ENCODE measurements at places on chromosomes 7 and 10.

GRCh38 chr7:2645274-2645868, 13.6 kb downstream of the TTYH3 start:
- DNase-seq: no peak

GRCh38 chr7:153698046-153698445, 354.2 kb upstream of the DPP6 start:
- DNase-seq: no peak

DNA sequence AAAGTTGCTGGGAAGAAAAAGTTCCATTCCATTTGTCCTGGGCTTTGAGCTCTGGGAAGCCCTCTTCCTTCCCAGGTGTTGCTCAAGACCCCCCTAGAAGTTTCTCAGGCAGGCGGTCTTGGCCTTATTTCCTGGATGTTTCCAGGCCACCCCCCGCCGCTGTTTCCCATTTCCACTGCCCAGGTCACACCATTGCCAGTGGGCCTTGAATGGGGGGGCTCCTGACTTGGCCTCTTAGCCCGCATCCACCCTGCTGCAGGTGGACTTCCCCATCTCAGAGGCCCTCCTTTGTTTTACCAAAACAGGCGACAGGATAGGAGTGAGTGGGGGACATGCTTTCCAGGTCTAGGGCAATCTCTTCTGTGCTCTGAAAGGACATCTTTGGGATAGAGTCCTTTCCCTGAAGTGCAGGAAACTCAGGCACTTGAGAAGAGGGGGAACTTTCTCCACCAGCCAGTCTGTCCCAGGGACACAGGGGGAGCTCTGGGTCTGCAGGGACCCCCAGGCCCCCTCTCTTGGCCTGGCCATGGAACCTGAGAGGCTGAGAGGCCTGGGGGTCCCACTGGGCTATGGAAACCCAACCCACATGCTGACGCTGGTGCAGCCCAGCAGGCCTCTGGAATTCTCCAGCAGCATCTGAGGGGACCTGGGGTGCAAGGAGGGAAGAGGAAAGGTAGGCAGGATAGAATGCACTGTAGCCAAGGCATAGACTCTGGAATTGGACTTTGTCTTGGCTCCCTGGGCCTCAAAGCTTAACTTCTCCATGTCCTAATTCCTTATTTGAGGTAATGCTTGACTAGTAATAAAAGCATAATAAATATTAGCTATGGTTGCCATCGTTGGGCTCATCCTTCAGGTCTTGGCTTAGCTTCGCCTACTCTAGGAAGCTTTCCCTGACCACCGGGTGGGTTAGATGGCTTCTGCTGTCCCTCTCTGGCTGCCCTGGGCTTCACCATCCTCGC, 17.6 kb downstream of the NEURL1 start:
- no peak for DNase-seq

GRCh38 chr10:80429521-80429973, 21.2 kb downstream of the PRXL2A start:
- DNase-seq: peak; percentile 41

DNA sequence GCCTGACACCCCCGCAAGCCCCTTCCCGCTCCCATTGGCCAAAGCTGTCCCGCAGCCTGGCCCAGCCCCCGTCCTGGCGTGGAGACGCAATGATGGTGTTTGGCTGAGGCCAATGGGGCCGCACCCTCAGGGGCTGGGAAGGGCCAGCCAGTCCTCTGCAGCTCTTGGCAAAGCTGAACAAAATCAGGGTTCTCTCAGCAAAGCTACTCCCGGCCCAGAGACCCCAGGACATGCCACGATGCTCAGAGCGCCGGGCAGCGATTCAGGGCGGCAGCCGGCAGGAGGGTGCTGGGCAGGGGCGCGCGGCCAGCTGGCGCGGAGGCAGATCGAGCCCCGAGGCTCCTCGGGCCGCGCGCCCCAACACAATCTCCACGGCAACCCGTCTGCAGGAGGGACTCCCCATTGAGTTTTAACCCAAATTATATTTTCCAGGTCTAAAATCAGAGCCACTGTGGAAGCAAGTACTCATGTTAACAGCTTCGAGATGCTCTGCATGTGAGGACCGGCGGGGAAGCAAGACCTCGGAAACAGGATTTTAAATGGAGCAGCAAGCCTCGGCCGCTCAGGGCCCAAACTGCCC, 8.8 kb upstream of the CNPY1 start:
- DNase-seq: no peak

DNA sequence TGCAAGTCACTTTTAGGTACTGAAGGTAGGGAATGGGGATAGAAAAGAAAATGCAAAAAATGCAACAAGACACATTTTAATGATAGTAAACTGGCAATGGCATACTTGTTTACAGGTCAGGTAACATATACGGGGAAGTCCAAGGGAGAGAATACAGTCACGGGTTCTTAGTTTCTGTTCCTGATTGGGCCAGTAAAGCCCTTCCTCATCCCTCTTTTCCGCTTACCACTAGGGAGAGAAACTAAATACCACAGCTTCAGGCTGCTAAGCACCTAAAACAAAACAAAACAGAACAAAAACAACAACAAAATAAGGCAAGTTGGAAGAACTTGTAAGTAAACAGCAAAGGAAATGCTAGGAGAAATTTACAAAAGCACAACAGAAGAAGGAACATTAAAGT, 65.2 kb upstream of the OGDHL start:
- no peak for DNase-seq

DNA sequence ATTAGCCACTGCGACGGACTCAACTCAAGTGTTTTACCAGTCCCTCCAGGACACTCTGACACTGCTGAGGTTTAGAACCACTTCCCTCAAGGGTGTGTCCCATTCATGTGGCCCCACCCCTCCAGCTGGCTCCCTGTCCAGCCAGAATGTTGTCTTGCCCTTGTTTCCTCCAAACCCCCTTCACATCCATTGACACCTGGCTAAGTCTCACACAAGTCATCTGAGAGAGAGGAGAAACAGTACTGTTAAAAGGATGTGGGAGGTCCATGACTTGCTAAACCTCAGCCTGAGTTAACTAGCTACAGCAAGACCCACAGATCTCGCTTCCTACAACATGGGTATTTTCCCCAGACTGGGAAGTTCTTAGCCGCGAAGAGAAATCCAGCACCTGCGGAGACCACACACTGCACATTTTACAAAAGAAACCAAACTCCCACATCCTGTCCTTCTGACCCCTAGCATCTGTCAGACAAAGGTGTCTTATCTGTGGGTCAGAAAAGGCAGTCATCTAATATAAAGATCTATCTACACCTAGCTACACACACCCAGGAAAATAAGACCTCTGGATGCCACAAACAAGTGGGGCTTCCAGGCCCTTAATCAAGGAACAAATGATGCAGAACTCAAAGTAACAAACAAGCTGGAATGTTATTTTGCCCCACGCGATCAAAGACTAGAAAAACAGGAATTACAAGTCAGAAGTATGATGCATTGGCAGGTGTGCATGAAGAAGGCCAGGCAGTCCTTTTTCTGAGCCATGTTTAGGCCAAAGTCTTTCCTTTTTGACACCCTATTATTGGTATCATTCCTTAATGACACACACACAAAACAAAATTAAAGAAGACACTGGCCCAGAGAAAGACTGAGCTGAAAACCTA, 13.9 kb downstream of the OSBPL3 start:
- DNase-seq: peak; percentile 58

- no peak for DNase-seq
Measured at GRCh38 chr7:128419257-128419656, 9.5 kb upstream of the IMPDH1 start.

Data from CD4-positive, alpha-beta T cell (primary cell).